ENCODE measurements at places on chromosomes 3 and 15. TPM values are rescaled to one million over a fixed set of nuclear protein-coding genes. Genes with fewer than 3 reads are reported as not detected.

HTR3E gene
- not detected for total RNA-seq

MAN2C1 gene
- 82.2 TPM for total RNA-seq

ANKRD34C gene
- not detected for total RNA-seq

DYNC1LI1 gene
- 31.0 TPM for total RNA-seq

WDR72 gene
- total RNA-seq: not detected

PCOLCE2 gene
- total RNA-seq: 2.6 TPM

ROBO1 gene
- total RNA-seq: 47.8 TPM

FBN1 gene
- 283 TPM for total RNA-seq

PRRT3 gene
- 3.6 TPM for total RNA-seq

GRM7 gene
- total RNA-seq: not detected

MED12L gene
- 0.80 TPM for total RNA-seq

CFAP91 gene
- total RNA-seq: 1.4 TPM

XRN1 gene
- 13.4 TPM for total RNA-seq

ACAA1 gene
- total RNA-seq: 35.0 TPM

TNIK gene
- total RNA-seq: 9.3 TPM

EPHB3 gene
- 0.39 TPM for total RNA-seq

CCR1 gene
- not detected for total RNA-seq

PARP15 gene
- total RNA-seq: under 0.01 TPM

CYP8B1 gene
- not detected for total RNA-seq

GOLGA8J gene
- not detected for total RNA-seq

GABRR3 gene
- not detected for total RNA-seq

CASR gene
- not detected for total RNA-seq

GOLGA6D gene
- not detected for total RNA-seq

LINGO1 gene
- total RNA-seq: not detected
